GOT3 (cell line): ENCODE measurements at places on chromosomes 6 and 20.

DNA sequence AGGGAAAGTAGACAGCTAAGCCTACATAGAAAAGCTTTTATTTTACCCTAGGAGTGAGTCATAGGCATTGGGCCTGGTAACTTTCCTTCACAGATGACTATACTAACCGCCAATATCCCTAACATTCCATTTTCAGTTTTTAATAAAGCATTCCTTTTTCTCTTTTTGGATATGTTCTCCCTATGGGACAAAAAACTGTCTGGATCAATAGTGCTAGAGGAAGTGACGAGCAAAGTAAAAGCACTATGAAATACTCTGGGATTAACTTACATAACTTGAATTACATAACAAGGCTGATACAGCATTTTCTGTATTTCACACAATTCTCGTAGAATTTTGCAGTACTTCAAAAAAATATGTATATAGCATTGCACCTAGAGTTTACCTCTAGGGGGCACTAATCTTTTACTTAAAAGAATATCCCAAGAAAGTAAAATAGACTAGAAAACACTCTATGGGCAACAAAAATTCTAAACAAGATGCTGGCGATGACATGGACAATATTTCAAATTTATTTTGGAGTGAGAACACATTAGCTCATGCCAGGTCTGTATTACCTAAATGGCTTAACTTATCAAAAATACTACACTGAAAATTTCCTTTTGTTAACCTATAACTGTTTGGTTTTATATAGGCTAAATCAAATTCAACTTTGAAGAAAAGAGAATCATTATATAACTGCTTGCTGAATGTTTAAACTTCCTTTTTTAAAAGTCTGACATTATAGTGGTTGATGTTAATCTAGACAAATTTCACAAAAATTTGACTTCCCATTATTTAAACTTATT is 66.3 kb upstream of the DST start:
- DNase-seq: no peak

DNA sequence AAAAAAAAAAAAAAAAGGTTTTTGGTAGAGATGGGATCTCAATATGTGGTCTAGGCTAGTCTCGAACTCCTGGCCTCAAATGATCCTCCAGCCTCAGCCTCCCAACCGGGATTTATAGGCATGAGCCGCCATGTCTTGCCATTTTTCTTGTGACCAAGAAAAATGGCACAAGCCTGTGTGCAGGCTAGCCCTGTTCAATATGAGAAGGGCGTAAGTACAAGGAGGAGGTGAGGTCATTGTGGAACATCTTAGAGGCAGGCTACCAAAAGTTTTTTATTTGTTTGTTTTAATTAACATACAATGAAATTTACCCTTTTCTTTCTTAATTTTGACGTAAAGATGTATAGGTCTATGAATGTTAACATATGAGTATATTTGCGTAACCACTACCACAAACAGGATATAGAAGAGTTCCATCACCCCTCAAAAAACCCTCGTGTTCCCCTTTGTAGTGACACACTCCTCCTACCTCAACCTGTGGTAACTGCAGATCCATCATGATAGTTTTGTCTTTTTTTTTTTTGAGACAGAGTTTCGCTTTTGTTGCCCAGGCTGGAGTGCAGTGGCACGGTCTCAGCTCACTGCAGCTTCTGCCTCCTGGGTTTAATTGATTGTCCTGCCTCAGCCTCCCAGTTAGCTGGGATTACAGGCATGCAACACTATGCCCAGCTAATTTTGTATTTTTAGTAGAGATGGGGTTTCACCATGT is 28.3 kb upstream of the KIF3B start:
- no peak for DNase-seq

DNA sequence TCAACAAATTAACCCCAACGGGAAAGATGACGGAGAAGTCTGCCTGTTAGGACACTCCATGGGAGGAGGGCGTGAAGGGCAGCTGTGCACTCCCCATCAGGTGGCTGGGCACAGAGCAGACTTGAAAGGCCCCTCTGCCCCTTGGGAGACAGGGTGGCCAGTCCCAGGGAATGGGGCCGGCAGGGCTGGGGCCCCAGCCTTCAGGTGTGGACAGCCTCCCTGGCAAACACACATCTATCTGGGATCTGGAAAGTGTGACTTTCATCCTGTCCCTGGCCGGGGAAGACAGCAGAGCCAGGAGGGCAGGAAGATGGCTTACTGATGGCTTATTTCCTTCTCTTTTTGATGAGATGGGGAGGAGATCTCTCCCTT is 4.5 kb upstream of the FRMD1 start:
- no peak for DNase-seq

DNA sequence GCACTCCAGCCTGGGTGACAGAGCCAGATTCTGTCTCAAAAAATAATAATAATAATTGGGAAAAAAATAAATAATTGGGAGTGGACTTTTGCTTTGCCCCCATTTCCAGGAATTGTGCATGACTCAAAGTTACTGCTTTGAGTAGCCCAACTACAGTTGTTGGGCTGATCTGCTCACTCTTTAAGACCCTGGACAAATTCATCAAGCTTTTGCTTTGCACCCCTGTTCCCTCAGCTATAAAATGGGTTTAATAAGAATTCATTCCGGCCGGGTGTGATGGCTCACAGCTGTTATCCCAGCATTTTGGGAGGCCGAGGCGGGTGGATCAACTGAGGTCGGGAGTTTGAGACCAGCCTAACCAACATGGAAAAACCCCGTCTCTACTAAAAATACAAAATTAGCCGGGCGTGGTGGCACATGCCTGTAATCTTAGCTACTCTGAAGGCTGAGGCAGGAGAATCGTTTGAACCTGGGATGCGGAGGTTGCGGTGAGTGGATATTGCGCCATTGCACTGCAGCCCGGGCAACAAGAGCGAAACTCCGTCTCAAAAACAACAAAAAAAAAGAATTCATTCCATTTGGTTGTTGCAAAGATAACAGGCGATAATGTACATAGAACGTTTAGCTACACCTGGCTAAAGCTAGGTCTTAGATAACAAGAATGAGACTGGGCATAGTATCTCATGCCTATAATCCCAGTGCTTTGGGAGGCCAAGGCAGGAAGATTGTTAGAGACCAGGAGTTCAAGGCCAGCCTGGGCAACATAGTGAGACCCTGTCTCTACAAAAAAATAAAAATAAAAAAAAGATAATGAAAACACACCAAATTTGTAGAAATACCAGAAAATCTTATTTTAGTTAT is 87.9 kb upstream of the ZNF217 start:
- DNase-seq: no peak

DNA sequence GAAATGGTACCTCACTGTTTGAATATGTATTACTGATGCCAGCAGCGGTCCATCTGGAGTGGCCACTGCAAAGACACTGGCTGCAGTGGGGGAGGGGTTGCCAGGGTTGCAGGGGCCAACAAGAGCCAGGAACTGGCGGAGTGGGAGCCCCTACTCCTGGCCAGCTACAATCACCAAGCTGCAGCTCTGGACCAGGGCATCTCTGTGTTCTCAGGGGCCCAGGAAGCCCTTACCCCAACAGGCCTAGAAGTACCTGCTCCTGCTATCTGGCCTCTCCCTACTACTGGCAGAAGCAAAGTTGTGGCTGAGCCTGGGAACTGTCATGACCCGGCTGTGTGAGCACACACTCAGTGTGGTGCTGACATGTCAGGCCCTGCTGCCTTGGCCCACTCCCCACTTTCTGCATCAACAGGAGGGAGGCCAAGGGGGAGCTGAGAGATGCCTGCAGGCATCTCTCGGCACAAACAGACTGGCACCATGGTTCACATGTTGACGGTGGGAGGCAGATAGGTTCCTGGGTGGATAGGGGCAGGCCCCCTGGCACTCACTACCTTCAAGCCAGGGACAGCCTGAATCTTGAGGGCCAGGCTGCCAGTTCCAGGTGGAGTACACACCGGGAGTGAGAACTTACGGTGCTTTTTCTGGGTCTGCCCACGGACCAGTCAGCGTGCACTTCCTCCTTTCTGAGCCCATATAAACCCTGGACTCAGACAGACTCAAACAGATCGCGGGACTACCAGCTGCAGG is 1188.0 kb downstream of the GRIK2 start:
- no peak for DNase-seq

- no peak for DNase-seq
These were observed 16.5 kb upstream of the HLA-A start for GRCh38 chr6:29925727-29926412.

DNA sequence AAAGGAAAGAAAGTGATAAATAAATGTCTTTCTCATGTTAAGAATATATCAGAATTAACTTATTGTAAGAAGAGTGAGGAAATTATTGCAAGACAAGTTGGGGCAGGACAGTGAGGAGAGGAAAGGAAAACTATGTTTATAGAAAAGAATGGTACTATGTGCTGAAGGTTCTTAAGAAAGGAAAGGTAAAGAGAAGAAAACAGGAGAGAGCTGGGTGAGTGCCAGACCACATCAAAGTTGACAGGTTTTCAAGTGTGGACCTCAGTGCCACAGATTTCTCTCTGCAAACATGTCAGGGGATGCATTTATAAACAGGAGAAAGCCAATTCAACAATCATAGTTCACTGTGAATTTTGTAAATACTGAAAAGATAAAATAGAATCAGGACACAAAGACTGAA is 439.2 kb downstream of the PKHD1 start:
- no peak for DNase-seq

DNA sequence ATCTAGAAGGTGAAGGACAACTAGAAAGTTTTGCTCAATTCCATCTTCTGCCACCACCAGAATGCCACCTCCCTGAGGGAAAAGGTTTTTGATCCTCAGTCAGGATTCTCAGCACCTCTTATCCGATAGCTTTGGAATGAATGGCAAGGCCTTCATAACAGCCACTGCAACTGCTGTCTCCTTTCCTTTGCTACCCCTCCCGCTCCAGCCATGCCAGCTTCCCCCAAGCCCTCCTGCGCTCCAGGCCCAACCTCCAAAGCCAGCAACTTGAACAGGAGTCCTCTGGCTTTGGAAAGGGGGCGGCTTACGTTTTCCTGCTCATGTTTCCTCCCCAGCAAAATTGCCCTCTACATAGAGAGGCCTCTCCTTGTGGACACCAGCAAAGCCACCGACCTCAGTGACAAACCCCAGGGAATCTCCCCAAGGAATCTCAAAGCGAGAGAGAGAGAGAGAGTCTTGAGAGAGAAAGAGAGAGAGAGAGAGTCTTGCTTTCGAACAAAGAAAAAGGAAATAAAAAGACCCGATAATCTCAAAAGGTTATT is 420 bp upstream of the BTN2A1 start:
- DNase-seq: no peak

- no peak for DNase-seq
These were observed 9.6 kb upstream of the SPDEF start for GRCh38 chr6:34565722-34566137.

DNA sequence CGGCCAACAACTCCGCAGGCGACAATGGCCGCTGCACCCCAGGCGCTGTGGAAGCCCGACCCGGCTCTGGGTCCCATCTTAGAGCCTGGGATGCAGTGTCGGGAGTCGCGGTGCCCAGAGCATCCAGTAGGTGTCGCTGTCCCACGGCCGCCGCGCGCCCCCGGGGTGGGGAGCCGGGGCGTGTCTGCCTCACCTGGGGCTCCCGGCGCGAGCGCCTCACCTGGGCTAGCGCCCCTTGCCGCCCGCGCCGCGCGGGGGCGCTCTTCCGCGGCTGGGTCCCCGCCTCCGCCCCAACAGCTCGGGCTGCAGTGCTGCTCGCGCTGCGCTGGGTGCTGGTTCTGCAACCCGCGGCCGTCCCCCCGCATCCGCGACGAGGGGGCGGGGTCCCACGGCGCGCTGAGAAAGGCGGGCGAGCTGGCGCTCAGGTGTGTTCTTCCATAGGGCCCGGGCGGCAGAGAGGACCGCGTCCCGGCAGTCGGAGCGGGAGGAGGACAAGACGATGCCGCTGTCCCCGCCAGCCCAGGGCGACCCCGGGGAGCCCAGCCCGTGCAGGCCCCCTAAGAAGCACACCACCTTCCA is at the start of gene CRYBG1:
TSS of gene CRYBG1 (plus strand) at position 308 of the 579 bp plus-strand sequence. CDS start at position 500, 192 bp downstream.
- peak; percentile 3 for DNase-seq

GRCh38 chr6:100382031-100382430 is 82.7 kb downstream of the SIM1 start:
- no peak for DNase-seq

DNA sequence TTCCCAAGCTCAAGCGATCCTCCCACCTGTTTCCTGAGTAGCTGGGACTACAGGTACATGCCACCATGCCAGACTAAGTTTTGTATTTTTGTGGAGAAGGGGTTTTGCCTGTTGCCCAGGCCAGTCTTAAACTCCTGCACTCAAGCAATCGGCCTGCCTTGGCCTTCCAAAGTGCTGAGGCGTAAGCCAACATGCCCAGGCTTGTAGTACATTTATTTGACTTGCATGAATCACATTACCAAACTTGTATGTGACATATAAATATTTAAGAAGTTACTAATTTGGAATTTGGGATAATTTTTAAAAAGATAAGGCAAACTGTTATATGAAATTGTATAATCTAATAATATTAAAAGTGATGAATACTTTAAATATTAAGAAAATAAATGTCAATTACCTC is 157.6 kb downstream of the MCHR2 start:
- DNase-seq: no peak

DNA sequence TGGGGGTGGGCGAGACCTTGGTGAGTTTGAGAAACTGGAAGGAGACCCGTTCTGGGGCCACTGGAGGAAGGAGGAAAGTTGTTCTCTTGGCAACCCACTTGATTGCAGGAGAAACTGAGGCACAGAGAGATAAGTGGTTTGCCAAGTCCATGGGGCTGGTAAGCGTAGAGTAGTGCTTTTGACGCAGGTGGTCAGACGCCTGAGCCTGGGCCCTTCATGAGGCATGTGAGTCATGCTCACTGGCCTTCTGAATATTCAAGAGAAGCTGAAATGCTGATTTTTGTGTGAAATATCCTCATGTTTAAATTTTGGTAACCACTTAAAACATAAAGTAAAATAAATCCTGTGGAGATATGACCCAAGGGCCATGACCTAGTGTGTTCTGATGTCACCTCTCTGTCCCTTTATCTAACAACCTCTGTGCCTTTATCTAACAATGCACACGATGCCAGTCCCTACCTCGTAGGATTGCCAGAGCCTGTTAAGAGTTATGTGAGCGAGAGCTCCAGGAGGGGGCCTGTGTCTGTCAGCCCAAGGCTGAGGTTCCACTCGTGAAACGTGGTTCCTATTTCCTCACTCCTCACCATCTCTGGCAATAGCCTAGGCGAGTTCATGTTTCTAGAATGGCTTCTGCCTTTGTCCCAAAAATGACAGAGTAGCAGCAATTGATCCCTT is 32.8 kb upstream of the PMEPA1 start:
- no peak for DNase-seq

- DNase-seq: no peak
These were observed 220.9 kb downstream of the KIF16B start for GRCh38 chr20:16352321-16352720.

DNA sequence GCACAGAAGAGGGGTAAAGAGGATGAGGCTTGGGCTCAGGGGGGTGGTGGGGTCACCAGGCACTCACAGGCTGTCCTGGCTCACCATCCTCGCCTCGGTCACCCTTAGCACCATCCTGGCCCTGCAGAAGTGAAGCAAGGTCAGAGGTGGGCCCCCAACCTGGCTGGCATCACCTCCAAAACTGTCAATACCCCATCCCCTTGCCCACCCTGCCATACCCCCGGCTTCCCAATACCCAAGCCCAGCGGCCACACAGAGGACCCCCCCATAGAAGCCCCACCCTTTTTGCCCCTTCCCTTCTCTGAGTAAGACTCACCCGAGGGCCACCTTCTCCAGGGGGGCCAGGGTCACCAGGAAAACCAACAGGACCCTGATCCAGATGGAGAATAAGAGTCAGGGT is 23.6 kb downstream of the COL11A2 start:
- no peak for DNase-seq
